ENCODE measurements at places on chromosomes 2 and 18.

DNA sequence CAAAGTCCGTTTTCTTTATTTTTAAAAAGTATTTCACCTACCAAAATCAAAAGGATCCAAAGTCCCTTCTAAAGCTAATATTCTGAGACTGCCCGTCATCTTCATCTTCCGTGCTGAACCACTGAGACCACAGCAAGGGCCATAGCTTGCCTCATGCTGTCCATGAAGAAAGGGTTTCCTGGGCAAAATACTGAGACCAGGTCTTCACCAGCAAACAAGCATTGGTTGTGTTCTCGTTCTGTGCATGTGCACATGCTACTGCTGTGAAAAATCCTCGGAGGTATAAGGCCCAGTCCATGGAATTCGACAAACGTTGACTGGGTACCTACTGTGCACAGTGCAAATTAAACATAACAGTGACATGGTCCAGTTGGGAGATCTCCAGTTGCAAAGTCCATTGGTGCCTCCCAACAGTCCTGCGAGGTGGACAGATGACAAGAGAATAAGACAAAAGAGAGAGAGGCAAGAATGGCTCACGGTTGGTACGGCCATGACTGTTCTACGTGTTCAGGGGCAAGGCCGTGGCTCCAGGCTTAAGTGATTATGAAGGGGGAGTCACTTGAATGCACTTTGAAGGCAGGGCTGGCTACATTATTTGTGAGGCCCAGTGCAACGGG lies 192.6 kb upstream of the GLI2 start:
- no peak for DNase-seq

DNA sequence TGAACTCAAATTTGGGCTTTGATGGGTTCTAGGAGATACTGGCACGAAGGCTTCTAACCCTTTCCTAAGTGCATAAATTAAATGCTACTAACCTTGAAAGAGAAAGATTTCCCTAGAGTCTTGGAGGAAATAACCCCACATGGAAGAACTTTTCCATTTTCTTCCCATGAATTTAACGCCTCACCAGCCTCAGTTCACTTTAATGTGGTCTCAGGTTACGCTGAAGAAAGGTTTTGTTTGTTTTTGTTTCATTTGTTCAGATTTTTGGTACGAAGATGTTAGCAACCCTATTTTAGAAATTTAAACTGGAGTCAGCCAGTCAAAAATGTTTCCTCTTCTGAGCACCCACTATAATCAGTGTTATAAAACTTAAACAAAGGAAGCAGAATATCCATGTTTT lies 30.7 kb downstream of the METTL4 start:
- DNase-seq = no peak

DNA sequence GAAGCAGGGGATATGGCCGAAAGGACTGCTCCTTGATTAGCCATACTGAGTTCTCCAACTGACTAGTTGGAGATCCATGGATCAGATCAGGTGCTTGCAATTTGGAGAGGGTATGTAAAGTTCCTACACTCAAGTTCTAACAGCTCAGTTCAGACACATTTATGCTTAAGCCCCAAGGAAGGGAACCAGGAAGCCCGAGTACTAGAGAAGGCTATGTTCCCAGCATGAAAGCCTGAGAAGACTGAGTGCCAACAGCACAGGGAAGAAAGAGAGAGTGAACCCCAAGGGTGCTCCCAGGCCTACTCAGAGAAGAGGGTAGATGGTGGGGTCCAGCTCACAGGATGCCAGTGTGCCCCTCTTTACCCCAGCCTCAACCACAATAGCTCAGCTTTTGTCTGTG lies 16.1 kb upstream of the SPTBN1 start:
- DNase-seq = no peak

- DNase-seq = no peak
These were observed 202.5 kb upstream of the RBMS1 start for GRCh38 chr2:160696087-160696452.

DNA sequence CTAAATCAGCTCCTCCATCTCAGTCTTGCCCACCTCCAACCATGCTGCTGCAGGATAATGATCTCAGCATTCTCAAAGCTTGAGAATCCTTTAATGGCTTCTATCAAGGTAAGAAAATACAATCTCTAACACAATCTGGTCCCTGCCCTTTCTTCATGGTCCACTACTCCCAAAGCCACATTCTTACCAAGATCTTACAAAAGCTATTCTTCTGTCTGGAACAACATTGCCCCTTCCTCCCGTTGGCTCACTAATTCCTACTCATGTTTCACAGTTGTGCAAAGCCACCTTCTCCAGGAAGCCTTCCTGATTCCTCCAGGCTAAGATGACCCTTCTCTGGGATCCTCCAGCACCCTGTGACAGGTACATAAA lies 5.9 kb upstream of the SFXN5 start:
- DNase-seq = no peak

DNA sequence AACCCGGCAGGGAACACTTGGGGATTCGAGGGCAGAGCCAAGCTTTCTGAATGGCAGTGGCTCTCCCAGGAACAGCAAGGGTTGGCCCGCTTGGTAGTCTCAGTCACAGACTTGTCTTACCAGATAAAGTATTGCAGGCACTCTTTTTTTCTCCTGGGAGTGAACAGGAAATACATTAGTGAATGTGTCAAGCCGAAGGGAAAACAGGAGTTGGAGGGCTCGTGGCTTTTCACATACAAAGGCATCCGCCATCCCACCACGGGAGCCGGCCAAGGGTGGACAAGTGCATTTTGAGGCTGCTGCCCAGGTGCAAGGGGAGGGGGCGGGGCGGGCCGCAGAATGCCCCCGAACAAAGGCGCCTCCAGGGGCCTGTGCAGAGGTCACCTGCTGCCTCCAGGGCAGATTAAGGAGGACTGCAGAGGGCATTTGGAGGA lies 163.3 kb upstream of the SIX3 start:
- no peak for DNase-seq

- DNase-seq = no peak
These were observed 48.7 kb downstream of the RRM2 start for GRCh38 chr2:10171006-10171800.

DNA sequence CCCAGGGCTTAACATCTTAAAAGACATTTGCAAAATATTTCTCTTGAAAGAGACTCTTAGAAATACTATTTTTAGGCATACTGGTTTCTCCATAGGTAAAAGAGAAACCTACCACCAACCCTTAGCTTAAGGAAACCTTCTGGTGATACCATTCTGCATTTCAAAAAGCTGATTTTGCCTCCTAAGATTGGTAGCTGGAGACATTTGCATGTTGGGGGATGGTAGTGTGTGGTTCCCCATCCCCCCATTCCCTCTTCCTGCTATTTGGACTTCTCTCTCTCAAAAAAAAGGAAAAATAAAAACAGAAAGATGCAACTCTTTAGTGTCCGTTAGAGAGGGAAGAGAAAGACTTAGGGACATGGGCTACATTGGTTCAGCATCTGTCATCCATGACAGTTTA lies 4.2 kb downstream of the LRRTM1 start:
- no peak for DNase-seq

- DNase-seq = no peak
These were observed 37.6 kb downstream of the GLI2 start for GRCh38 chr2:120773186-120773800.

DNA sequence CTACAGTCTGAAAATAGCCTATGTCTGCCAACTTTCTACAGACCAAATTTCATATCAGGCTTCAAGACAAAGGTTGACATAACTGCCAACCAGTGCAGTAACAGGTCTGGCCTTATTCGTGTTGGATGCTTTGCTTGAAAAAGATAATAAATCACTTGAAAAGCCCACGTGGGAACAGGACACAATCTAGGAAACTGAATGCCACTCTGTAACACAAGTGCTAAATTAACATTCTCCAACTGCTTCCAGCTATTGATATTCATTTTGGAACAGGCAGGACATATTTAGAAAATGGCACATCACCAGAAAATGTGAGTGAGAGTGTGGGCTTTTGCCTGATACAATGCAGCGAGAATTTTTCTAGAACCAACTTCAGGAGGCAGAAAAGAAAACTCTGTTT lies 165.9 kb upstream of the CCDC150 start:
- DNase-seq = no peak
